ENCODE measurements at places on chromosomes 2 and 18.

DNA sequence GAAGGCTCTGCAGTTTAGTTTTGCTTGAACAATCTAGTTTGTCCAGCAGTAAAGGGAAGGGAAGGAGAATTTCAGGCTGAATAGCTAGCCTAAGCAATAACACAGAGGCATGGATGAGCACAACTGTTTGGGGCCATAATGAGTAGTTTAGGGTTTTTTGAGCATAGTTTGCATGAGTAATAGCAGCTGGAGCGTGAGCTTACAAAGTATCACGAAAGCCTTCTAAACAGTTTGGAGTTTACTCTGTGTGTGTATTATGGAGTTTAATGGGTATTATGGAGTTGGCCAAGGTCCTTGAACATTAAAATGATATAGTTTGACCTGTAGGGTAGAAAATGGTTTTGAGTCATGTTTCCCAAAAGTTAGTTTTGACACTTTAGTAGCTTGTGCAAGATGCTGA is 782.3 kb downstream of the ERBB4 start:
- no peak for DNase-seq

- no peak for DNase-seq
Observed at GRCh38 chr2:130871843-130872740, 35.4 kb downstream of the ARHGEF4 start.

- DNase-seq = no peak
Observed at GRCh38 chr2:109258905-109259540, 130.0 kb downstream of the SH3RF3 start.

DNA sequence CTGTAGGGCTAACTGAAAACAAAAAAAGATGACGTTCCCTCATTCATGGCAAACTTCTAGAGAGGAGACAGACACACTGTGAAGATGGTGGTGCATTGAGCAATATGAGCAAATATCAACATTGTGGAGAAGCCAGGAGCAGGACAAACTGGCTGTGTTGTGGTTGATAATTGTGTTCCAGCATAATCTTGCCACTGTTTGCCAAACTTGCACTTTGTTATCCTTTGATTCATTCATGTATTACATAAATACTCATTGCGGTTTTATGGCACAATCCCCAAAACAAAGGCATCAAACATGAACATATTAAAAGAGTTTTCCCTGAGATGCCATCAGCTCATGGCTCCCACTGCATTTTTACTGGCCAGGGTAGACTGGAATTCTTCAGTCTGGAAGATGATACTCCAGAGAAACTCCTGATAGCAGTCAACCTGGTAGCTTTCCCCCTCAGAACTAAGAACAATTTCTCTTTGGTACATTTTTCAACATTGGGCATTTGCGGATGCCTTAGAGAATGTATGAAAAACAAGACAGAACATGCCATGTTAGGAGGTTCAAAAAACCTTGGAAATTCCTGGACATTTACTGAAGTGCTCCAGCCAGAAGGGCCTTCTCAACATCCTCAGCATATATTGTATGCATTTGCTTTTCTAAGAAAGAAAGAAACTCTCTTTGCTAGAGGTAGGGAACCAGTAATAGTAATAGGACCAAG is 487.4 kb upstream of the CELF4 start:
- no peak for DNase-seq

GRCh38 chr2:98334439-98335078 is 11.7 kb upstream of the CNGA3 start:
- DNase-seq = no peak

- no peak for DNase-seq
Observed at GRCh38 chr2:27211241-27211942, 449 bp upstream of the ATRAID start.

GRCh38 chr18:42112657-42113420 is 157.8 kb downstream of the PIK3C3 start:
- no peak for DNase-seq

GRCh38 chr2:63814114-63814513 is 27.6 kb upstream of the UGP2 start:
- no peak for DNase-seq

- DNase-seq = no peak
Observed at GRCh38 chr18:50819027-50819727, 639 bp downstream of the MRO start.

DNA sequence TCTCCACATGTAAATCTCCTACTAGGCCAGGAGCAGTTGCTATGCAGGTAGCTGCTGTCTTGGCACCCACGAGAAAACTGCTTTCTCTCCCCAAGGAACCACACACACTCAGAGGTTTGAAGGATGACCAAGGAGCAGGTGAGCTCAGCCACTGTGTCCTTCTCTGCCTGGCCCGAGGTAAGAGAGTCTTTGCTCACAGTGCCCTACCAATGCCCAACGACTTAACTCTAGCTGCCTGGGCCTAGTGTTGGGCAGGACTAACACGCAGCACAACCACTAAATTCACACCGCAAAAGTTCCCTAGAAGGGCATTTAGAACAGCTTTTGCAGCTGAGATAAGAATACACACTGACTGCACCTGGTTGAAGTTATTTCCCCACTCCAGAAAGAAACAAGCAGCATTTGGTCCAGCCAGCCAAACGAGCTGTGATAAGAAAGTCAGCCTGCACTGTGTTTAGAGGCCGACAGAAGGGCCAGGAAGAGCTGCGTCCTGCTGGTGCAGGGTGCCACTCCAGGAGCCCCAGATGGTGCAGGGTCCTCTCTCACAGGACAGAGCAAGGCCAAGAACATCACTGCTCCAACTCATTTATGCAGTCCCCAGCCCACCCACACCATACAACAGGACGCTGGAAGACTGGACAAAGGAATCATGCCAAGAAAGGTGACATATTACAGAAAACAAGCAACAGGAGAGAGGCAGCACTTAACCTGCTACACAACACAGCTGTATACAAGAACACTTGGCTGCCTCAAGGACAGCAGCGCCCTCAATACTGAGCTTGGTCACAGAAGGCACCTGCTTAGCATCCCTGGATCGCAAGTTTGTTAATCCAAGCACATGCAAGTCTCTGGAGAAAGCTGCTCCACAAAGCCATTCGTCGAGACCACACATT is 12.5 kb downstream of the HDLBP start:
- DNase-seq = no peak

DNA sequence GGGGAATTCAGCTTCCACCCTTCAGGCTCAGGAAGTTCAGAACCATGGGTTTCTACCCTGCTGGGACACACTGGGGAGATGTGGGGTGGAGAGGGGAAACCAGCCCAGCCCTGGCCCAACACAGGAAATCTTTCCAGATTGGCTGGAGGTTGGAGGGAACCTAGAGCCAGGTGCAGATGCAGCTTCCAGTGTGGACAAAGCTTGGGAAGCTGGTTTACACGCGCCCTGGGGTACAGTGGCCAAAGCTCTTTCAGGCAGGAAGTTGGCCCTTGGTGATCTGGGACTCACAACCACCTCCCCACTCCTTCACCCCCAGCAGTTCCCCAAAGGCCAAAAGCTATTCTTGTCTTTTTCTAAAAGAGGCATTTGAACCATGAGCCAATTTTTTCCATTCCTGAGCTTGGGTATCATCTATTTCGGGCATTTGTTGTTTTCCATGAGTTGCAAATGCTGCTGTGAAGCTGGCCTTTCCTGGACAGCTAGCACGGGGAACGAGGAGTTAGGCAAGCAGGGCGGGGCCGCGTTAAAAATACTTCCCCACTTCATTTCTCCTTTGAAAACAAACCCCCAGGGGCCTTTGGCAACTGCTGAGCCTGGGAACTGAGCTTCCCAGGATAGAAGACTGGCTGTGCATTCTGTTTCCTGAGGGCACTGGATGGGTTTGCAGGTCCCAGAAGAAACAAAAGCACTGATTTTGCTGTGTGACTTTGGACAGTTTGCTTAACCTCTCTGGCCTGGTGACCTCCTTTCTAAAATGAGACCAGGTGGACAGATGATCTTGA is 3.1 kb upstream of the ARID5A start:
- DNase-seq = no peak

DNA sequence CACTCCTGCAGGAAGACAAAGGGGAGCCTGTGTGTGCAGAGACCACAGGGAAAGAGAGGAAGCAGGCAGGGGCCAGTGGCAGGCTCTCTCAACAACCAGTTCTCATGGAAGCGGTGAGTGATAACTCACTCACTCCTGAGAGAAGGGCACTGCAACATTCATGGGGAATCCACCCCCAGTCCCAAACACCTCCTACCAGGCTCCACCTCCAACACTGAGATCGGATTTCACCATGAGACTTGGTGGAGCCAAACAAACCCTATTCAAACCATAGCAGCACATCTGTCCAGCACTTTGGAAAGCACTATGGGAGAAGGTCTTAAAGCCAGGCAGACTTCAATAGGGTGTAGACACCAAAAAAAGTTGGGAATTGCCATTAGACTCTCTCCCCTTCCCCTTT is 345.7 kb upstream of the SPRED2 start:
- no peak for DNase-seq

DNA sequence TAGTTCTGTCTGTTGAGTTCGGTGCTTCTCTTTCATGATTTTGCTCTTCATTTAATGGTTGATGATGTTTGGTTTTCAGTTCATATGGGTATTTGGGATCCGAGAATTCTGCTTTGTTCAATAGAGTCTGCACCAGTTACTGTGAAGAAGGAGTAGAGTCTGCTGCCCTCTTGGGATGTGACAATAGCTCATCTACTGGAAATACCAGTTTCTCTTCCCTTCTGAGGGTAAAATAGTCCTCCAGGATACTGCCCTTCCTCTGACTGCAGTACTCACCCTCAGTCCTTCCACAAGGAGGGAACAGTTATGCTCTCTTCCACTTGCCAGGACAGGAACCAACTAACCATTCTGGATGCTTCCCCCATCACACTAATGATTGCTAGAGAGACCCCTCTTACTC is 12.5 kb upstream of the TNFAIP6 start:
- DNase-seq = no peak

- no peak for DNase-seq
Observed at GRCh38 chr2:85746321-85747004, 7.3 kb upstream of the ATOH8 start.

DNA sequence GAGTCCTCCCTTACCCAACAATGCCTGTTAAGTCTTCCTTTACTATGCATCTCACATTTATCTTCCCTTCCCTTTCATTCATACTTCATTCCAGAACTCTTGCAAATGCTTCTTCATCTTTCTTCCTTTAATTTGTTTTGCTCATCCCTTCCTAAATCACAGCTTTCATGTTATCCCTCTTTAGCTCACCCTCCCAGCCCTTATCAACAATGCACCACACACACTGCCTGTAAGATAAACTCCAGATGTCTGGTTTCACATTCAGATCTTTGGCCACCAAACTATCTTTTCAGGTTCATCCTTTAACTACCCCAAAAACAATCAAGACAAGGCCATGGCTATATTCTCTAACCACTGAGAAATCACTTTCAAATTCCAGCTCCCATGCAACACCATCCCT is 3.4 kb downstream of the CCDC93 start:
- no peak for DNase-seq

DNA sequence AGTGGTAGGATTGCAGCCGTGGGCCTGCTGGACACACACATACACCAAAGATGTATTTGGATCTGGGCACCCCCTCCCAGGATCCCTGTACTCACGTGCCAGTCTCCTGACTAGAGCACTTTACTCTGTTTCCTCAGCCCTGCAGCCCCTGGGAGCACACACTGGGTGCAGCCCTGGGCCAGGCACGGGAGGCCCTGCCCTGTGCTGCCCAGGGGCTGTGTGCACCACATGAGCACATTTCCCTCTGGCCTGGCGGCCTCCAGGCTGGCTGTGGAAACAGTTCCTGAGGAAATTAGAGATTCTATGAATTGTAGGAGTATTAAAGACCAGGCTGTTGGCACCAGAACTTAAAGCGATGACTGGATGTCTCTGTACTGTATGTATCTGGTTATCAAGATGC is 45.4 kb downstream of the BCL2L11 start:
- DNase-seq = no peak

- DNase-seq = no peak
Observed at GRCh38 chr2:235601960-235602704, 108.3 kb downstream of the AGAP1 start.

DNA sequence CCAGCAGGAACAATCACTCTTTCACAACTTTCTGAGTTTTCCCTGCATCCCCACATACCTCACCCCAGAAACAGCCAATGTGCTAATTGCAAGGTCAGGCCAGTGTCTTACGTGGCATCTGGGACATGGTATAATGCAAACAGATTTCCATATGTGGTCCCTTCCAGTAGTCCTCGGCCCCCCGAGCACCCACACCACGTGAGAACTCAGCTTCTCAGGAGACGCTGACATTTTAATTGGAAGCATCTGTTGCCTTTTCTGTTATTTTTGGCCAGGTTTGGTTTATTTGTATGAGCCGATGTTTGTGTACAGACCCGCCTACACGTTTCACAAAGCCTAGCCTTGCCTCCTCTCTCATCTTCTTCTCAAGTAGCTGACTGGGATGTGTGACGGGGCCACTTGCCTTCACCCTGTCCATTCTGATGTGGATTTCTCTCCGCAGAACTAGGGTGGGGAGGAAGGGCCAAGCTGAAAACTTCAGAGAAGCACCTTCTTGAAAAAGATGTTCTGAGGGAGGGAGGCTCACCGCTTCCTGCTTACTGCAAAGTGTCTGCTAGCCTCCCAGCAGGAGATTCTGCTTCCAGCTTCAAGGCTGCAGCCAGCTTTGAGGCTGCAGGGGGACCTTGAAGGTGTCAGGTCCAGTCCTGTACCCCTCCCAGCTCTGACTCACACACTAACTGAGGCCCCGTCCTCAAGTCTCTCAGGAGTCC is 109.6 kb upstream of the SLC14A2 start:
- DNase-seq = no peak

GRCh38 chr2:194867328-194867727 is 789.7 kb upstream of the SLC39A10 start:
- no peak for DNase-seq

GRCh38 chr2:209727077-209727476 is 44.6 kb upstream of the UNC80 start:
- DNase-seq = no peak

DNA sequence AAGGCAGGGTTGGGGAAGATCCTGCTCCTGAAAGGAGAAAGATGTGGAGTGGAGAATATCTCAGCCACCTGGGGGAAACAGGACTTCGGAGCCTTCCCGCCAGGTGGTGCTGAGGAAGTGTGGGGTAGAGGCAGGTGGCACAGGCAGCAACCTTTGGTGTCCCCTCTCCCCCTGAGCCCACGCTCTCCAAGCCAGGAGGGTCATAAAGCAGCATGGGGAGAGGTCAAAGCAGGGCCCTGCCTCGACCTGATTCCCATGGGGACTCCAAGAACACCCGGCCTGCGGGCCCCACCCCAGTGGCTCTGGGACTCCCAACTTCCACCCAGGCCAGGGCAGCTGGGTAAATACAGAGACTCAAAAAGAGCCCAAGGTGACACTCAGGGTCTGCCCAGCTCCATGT is 54.3 kb upstream of the SLC66A3 start:
- no peak for DNase-seq

DNA sequence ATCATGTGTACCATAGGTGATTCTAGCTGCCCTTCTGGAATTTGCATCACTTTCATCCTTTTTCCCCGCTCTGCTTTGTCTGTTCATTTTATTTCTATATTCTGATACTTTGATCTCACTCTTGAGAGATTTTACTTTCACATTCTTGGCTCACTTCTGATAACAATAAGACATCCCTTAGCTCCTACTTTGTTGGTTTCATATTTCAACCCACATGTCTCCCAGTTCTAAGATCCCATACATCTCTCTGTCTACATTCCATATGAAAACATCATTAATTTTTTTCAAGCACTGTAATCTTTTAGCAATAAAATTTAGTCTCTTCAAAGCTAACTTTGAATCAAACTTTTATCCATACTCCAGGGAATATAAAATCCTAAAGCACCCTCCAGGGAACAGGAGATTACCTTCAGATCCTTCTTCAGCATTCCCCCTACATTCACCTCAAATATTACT is 75.6 kb downstream of the COL3A1 start:
- DNase-seq = no peak

GRCh38 chr2:172307800-172308199 is 119.6 kb upstream of the ITGA6 start:
- DNase-seq = no peak

- DNase-seq = no peak
Observed at GRCh38 chr2:23399674-23400261, 14.8 kb downstream of the KLHL29 start.
